ENCODE measurements at places on chromosomes 11 and 22. TPM values are rescaled to one million over a fixed set of nuclear protein-coding genes. Genes with fewer than 3 reads are reported as not detected.

DNA sequence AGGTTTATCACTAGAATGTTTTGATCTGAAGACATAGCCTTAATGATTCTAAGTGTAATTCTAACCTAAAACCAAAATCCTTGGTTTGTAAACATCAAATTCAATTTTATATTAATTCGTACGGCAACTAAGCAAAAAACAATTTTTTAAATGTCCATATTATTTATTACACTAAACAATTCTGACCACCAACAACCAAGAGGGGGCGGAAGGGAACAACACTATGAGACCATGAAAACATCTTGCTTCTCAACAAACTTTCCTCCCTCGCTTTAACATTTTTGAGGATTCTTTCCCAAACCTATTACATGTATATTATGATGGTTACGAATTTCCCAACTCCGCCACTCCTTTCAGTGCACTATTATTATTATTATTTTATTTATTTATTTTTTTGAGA, 6.5 kb upstream of the UCP2 start:
- DNase-seq = no peak

Gene CEP126
- 18.0 TPM for total RNA-seq

DNA sequence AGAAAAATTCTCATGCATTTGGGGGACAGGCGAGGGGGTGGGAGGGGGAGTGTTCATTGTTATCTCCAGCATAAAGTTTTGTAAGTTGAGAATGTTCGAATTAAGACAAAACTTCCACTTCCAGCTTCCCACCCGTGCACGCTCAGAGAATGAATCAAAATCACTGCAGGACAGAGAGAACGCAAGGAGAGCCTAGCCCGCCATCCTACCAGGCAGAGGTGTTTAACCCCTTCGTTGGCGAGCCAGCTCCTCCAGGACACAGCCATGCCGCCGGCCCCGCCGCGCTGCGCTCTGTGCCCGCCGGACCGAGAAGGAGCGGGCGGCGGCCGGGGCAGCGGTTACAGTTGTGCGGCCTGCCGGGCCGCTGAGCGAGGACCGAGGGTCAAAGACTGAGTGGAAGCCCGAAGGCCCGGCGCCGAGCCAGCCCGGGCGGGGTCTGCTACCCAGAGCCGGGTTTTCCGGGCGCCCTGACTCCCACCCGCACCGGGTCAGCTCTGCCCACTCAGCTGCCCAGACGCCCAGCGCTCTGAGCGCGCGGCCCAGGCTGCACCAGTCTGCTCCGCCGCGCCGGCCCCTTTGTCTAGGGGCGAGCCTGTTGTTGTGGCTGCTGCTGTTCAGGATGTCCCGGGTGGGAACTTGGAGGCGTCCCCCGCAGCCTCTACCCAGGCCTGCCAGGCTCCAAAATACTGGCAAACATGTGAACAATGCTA, at the start of gene NOX4:
NOX4 (minus strand) TSS at position 395 of the 710 bp plus-strand sequence; CDS start at position 266, 129 bp downstream.
- DNase-seq = peak; percentile 97

GRCh38 chr11:71542879-71543777, 5.1 kb upstream of the KRTAP5-9 start:
- DNase-seq = no peak

DNA sequence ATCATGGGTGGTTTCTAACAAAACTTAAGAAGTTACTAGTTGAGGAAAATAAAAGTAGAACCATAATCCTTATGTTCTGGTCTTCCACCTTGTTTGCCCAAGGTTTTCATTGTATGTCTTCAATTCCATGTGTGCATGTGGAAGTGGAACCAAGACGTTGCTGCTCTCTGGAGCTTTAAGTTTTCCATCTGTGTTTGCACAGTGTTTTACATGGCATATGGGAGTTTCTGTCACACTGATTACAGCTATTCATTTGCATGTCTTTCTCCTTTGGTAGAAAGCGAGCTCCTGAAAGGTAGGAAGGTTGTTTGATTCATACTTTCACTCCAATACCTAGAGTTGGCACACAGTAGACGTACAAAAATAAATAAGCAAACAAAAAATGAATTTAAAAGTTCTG, 112.6 kb upstream of the LUZP2 start:
- no peak for DNase-seq

DNA sequence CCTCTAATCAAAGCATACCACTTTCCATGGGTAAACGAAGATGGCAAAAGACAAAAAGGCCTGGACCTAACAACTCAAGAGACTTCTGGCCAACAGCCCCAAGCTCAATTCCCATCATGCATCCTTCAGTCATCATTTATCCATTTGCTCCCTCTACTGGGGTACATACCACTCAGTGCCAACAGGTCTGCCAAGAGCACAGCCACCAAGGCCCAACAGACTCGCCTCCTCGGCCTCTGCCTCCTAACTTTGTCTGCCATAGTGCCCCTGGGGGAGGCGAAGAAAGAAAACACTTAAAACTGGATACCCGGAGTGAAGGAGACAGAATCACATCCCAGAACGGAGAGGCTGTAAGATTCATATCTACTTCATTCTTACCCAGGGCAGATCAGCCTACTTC, 1.1 kb downstream of the HYOU1 start:
- no peak for DNase-seq

DNA sequence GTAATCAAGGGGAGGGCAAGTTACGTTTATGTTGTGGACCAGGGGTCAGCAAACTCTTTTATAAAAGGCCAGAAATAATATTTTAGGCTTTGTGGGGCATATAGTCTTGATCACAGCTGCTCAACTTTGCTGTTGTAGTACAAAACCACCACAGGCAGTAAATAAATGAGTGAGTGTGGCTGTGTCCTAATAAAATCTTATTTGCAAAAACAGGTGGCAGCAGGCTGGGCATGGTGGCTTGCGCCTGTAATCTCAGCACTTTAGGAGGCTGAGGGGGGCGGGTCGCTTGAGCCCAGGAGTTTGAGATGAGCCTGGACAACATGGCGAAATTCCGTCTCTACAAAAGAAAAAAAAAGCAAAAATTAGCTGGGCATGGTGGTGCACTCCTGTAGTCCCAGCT, 57.9 kb upstream of the NUP160 start:
- no peak for DNase-seq

Gene YPEL4
- total RNA-seq = not detected

DNA sequence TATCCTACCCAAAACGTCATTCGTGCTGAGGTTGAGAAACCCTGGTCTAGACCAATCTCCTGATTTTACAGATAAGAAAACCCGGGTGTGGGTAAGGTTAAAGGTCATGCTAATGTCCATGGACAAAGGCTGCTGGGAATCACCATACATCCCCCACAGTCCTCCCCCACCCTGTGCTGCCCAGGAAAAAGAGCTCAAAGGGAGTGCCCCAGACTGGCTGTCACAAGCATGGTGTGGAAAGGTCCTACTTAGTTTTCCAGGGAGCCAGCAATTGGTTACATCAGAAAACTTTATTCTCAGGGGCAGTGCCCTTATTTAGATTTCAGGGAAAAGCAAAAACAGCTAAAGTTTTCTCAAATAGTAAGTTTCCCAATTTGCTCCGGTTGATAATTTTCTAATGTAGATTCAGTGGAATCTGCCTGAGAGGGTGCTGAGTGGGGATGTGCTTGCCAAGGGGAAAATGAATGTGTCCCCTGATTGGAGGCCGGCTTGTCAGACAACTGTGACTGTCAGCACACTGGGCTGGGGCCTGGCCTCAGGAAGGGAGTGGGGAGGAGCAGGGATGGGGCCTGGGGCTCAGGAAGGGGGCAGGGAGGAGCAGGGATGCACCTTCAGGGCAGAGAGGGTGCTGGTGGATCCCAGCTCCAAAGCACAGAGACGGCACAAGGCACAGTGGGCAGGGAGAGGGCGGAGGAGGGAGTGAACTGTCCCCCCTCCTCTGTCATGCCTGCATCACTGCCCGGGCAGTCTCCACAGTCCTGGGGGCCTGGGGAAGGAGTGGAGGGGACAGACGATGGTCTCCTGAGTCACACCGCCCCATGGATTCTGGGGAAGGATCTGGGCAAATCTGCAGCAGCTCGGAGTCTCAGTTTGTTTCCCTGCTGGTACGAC, 263.6 kb downstream of the KIRREL3 start:
- no peak for DNase-seq

DNA sequence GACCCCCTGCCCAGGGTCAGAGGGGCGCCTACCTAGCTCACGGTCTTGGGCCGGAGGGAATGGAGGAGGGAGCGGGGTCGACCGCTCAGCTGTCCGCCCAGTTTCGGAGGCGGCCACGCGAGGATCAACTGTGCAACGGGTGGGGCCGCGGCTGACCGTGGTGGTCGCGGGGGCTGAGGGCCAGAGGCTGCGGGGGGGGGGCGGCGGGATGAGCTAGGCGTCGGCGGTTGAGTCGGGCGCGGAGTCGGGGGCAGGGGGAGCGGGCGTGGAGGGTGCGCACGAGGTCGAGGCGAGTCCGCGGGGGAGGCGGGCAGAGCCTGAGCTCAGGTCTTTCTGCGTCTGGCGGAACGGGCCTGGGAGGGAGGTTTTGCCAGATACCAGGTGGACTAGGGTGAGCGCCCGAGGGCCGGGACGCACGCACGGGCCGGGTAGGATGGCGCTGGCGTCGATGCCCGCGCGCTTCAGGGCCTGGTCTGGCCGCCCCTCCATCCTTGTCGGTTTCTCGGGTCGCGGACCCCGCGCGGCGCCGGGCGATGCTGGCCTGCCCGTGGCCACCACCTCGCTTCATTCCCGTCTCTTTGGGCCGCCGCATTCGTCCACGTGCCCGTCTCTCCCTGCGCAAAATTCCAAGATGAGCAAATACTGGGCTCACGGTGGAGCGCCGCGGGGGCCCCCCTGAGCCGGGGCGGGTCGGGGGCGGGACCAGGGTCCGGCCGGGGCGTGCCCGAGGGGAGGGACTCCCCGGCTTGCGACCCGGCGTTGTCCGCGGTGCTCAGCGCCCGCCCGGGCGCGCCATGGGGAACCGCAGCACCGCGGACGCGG, at the start of gene DRD4:
DRD4 (plus strand) TSS at position 759 of the 822 bp plus-strand sequence; CDS start at position 795, 36 bp downstream.
- no peak for DNase-seq

GRCh38 chr11:128582496-128583366, 4.6 kb downstream of the ETS1 start:
- DNase-seq = no peak
